ENCODE measurements at places on chromosomes 13 and 19.

- DNase-seq, result no peak
These were observed 1.1 kb upstream of the ONECUT3 start for GRCh38 chr19:1752009-1752756.

DNA sequence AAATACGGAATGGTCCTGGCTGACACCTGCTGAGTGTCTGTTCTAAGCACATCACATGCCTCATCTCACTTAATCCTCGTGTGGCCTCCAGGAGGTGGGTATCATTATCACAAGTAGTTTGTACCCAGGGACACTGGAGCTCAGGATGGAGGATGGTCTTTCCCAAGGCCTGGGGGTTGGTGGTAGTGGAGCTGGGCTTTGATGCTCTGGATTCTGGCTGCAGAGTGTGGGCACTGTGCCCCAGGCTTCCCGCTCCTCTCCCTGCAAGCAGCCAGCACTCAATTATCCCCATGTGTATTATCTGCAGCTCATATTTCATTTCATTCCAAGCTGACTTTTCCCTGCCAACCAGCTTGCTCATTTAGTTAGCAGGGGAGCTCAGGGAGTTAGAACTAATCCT is 52.1 kb downstream of the SIAH3 start:
- no peak for DNase-seq

DNA sequence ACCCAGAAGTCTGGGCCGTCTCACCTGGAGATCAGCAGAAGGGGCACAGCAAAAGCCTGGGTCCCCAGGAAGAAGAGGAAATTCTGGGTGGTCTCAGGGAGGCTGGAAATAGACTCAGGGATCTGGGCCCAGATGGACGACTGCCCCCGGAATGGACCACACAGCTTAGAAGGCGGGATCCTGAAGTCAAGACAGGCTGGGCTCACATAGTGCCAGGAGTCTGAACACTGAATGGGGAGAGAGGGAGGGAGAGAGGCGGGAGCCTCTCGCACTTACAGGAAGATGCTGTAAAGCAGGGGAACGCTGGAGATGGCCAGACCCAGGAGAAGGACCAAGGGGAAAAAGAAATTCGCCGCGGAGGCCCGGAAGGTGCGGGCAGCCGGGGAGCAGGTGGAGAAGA is 1.3 kb upstream of the LENG1 start:
- no peak for DNase-seq

GRCh38 chr13:67557642-67558241 is 327.6 kb upstream of the PCDH9 start:
- DNase-seq, result no peak

DNA sequence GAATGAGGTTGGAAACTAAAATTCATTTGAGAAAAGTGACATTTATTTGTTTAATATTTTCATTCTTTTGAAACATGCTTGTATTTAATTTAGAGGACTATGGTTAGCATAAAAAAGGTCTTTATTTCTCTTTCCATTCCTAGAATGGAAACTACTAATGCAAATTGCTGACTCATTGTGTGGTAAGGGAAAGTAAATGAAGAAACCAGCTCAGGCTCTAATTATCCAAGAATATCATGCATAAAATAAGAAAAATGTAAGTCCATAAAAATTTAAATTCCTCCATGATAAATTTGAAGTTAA is 777.0 kb upstream of the SLITRK1 start:
- DNase-seq, result no peak

- DNase-seq, result no peak
These were observed 61.1 kb upstream of the HMGB1 start for GRCh38 chr13:30526612-30527495.

- no peak for DNase-seq
These were observed 87.1 kb downstream of the ARHGEF7 start for GRCh38 chr13:111202156-111202621.

- DNase-seq, result no peak
These were observed 76.6 kb upstream of the POMP start for GRCh38 chr13:28582225-28582891.

DNA sequence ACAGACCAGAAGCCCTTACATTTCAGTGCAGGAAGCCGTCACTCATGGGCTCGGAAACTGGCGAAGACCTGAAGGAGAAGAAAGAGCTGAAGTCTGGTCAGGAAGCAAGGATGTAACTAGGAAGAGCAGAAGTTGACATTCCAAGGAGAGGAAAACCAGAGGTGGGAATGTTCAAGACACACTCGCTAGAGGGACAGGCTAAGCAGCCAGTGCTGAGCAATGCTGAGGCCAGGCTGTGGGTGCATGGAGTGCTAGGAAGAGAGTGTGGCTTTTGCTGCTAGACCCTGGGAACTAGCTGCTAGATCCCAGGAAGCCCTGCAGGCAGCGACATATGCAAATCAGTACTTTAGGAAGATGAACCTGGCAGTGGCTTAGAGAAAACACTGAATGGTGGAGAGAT is 12.1 kb upstream of the URAD start:
- no peak for DNase-seq

DNA sequence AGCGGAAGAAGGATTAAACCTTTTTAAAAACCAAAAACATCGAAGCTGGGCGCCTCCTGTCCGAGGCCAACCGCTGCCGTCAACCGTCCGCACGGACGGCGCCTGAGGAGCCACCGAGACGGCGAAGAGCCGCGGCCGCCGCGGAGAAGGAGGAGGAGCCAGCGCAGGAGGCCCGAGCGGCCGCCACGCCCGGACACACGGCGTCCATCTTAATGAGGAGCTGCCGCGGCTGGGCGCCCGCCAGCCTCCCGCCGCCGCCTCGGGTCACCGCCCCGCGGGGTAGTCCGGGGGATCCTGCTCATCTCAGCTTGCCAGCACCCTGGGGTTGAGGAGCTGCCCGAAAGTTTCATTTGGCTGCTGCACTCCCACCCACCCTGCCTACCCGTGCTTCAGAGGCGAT is 10.6 kb downstream of the ZSCAN1 start:
- no peak for DNase-seq

DNA sequence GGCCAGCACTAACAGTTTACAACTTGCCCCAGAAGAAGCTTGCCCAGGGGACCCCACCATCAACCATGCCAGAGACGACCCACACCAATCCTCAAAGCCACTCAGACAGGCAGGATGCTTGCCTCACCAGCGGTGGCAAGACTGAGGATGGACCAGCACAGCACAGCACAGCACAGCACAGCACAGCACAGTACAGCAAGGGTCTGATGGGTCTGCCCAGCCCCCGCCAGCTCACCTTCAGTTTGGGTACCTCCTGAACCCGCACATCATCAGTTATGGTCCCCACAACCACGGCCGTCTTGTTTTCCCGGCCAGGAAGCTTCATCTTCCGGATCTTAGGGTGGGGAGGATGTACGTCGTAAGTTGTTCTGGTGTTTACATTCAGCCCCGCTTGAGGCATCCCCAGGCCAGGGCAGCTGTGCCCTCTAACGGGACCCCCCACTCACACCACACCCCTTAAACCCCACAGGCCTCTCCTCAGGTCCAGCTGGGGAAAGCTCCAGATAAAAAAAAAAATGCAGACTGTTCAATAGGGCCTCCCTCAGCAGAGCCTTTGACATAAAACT is 1.7 kb upstream of the FAM83E start:
- no peak for DNase-seq

GRCh38 chr13:42283574-42283973 is 11.6 kb downstream of the AKAP11 start:
- no peak for DNase-seq

DNA sequence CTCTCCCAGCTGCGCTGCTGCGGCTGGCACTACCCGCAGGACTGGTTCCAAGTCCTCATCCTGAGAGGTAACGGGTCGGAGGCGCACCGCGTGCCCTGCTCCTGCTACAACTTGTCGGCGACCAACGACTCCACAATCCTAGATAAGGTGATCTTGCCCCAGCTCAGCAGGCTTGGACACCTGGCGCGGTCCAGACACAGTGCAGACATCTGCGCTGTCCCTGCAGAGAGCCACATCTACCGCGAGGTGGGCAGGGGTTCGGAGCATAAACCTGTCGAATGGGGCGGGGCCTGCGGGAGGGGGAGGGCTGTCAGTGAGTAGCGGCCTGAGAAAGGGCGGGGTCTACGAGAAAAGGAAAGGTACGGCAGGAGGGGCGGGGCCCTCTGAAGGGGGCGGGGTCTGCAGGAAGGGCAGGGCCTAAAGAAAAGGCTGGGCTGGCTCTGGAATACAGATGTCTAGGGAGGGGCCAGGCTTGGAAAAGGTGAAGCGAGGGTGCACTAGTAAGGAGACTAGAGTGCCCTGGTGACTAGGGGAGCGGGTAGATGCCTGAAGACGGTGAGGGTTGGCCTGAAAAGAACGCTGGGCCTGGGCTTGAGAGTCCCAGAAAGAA is 3.6 kb downstream of the CD37 start:
- peak; percentile 29 for DNase-seq

DNA sequence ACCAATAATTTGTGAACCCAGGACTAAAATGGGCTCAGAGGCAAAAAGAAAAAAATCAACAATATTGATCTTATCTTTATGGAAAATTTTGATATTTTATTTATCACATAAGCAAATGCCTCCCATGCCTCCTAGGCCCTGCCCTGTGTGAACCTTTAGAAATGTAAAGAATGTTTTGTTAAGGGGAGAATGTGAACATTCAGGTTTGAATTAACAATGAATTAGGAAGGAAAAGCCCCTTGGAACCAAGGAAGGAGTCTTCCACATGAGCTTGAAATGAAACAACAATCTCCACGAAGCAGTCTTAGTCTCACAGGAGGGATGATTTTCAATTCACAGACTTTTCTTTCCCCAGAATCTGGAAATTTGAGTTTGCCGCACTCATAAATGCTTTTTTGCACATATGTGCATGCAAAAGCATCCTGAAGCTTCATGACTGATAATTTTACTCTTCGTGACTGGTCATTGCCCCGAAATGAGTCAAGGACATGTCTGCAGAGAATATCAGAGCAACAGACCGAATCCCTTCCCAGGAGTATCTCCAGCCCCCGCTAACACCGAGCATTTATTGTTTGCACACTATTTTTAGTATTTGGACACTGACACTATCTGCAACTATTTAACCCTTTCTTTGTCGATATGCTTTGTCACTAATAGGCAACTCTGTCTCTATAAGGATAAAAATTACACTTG is 135.2 kb downstream of the DCT start:
- no peak for DNase-seq

GRCh38 chr19:48490981-48491792 is 20.4 kb downstream of the LMTK3 start:
- peak; percentile 37 for DNase-seq

- DNase-seq, result no peak
These were observed 14.6 kb upstream of the GPC5 start for GRCh38 chr13:91383836-91384235.

DNA sequence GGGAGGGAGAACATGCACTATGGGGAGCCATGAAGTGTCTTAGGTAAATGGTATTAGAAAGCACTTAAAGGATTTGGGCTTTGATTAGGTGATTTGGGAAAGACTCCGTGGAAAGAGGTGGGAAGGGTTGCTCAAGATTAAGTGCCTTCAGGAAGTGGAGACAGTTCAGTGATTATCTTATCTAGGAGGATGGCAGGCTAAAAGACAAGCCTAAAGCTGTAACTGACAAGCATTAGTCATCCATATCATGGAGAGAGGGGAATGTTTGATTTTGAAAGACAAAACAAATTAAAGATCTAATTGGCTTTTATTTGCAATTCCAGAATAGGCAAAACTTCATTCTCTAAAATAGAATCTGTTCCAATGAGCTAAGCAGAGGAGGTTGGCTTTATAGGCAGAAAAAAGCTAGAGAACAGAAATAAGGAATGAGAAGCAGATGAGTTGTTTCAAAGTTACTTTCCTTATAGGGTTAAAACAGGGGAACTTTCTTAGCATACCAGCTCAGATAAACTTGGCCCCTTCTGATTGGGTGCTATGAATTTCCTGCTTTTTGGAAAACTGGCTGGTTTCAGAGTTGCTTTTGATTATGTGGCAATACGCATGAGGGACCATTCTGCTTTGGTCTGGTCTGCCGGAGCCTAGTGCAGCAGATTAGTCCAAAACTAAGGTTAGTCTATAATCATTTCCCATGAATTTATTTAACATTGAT is 1.8 kb upstream of the DIAPH3 start:
- DNase-seq, result no peak

GRCh38 chr19:9967326-9967725 is 31.0 kb upstream of the OLFM2 start:
- no peak for DNase-seq

DNA sequence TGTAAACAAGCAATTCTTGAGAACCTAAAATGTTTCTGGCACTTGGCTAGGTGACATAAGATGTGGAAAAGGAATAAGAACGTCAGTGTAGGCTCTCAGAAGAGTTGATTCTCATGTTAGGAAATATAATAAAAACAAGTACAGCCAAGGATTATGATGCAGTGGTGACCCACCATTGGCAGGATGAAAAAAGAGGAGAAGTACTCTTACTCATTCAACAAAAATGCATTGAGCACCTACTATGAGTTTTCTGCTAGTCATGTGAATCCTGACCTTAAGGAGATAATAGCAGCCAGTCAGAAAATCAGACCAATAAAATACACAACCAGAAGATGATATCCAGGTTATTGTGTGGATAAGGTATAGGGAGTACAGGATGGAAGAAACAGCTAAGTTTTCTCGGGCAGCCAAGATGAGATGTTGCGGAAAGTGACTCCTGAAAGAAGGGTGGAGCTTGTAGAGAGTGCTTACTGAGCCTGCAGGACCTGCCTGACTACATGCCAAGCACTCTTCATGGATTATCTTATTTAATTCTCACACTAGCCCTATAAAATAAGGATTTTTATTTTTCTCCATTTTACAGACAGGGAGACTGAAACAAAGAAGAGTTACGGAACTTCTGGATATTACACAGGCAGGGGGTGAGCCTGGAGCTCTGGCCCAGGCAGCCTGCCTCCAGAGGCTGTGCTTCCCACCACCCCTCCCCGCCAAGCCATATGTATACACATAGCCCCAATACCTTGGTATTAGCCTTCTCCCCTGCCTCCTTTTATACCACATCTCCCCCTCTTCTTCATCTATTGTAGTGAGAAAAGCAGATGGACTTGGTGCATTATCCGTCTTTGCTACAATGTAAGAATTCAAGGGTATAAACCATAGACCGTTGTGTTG is 58.0 kb downstream of the TGDS start:
- DNase-seq, result no peak

DNA sequence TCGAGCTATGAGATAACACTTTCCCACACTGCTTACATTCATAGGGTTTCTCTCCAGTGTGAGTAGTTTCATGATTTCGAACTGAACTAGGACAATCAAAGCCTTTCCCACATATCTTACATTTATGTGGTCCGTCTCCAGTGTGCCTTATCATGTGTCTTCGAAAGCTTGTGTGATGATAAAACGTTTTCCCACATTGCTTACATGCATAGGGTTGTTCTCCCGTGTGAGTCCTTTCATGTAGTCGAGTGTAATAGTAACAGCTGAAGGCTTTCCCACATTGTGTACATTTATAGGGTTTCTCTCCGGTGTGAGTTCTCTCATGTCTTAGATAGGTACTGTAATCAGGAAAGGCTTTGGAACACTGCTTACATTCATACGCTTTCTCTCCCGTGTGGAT is 16.3 kb downstream of the ZNF823 start:
- no peak for DNase-seq

GRCh38 chr13:78787190-78787589 is 128.2 kb upstream of the OBI1 start:
- DNase-seq, result no peak

GRCh38 chr19:1577090-1577928 is 9.2 kb upstream of the MEX3D start:
- DNase-seq, result no peak

- DNase-seq, result no peak
These were observed 19.2 kb downstream of the LPAR6 start for GRCh38 chr13:48393698-48394085.

- DNase-seq, result no peak
These were observed 17.5 kb downstream of the CLDN10 start for GRCh38 chr13:95570016-95570415.
